ENCODE measurements at places on chromosomes 5 and 9.

- no peak for DNase-seq
These were observed 41.3 kb downstream of the GARNL3 start for GRCh38 chr9:127305838-127306226.

- DNase-seq: no peak
These were observed 113.0 kb downstream of the VPS13A start for GRCh38 chr9:77290373-77290772.

DNA sequence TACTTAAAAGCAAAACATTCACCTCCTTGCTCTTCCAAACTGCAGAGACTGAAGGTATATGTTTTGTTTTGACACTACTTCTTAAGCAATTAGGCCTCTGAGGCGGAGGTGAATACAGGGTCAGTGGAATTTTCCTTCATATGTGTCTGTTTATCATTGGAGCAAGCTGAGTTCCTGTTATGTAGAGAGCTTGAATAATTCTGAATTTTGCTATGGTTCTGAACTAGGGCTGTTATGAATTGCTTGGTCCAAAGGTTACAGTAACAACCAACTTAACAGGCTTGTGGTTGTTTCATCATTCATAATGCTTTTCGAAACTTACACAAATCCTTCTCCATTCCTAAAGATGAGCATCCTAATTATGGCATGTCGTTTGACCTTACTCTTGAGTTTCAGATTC is 444.6 kb upstream of the MEF2C start:
- no peak for DNase-seq

DNA sequence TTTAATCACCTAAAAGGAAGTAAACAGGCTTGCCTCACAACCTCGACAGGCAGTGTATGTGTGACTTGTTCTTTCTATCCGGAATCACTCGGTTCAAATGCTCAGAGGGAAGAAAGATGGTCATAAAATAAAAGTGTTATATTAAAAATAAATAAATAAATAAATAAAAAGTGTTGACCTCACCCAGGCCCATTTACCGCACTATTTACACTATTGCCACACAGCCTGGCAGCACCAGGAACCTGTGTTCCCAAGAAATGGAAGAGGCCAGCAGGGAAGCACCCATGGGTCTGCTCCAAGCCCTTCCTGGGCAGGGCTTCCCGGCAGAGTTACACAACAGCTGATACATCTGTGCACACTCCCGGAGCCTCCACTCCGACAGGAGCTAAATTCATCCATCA is 127.9 kb downstream of the EFNA5 start:
- no peak for DNase-seq

DNA sequence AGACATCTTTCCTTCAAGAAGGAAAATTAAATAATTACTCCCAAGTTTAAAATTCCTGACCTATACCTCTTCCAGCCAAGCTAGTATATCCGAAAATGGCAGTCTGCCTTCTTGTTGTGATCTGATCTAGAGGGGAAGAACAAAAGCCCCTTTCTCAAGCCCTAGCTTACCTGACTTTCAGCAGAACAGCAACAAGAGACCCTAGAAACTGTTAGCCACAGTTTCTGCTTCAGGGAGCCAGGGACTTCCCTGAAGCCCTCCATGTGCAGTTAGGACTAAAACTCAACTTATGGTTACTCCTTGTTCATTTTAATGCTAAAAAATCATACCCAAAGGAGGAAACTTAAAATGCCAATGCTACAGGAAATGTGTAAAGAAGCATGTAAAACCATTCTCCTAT is 366.7 kb upstream of the CTNND2 start:
- DNase-seq: no peak

DNA sequence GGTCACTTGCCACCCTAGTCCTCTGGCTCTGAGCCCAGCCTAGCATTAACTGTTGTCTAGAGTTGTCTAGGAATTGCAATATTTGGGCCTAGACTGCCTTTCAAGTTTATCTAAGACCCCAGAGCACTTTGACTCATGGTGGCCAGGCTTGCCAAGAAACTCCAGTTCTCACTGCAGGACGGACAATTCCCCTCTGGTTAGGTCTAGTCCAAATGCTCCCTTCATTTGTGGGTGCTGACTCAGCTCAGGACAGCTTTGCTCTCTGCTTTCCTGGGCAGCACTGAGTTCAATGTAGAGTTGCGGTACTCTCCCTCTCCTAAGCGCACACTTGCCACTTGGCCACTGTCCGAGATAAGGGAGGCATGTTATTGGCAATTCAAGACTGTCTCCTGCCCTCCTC is 619.4 kb downstream of the TLE1 start:
- no peak for DNase-seq
